ENCODE measurements at places on chromosomes 5 and 9.

- no peak for DNase-seq
Measured at GRCh38 chr9:108867116-108867515, 5.0 kb downstream of the ACTL7A start.

DNA sequence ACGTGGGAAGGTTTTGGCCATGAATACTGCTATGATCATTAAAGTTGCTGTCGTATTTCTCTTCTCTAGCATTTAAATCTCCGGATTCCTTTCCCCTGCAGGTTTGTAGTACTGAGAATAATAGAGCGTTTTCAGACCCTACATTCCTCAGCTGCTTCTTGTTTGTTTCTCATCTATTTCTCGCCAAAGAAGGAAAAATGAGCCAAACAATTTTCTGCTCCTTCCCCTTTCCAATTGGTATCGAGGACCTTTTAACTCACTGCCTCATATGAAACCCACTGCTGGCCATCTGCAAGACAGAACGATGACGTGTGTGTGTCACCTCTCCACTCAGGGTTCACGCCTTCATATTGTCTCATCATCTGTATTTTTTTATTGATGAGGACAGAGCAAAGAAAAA lies 689.4 kb upstream of the WWC1 start:
- no peak for DNase-seq

DNA sequence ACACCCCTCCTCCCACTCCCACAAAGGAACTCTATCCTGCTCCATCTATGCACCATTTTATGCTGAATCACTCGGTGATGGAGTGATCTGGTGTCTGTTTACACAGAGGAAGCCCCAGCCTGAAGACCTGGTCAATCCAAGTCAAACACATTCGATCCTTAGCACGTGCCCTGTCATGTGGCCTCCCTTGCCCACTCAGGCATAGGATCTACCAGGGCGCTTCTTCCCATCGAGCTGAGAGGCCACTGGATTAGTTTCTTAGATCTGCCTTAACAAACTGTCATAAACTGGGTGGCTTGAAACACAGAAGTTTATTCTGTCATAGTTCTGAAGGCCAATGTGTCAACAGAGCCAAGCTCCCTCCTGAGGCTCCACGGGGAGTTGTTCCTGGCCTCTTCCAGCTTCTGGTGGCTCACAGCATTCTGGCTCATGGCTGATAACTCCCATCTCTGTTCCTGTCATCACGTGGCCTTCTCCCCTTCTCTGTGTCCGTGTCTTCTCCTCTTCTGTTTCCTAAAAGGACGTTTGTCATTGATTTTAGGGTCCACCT lies 34.2 kb downstream of the FOXI1 start:
- DNase-seq = no peak

DNA sequence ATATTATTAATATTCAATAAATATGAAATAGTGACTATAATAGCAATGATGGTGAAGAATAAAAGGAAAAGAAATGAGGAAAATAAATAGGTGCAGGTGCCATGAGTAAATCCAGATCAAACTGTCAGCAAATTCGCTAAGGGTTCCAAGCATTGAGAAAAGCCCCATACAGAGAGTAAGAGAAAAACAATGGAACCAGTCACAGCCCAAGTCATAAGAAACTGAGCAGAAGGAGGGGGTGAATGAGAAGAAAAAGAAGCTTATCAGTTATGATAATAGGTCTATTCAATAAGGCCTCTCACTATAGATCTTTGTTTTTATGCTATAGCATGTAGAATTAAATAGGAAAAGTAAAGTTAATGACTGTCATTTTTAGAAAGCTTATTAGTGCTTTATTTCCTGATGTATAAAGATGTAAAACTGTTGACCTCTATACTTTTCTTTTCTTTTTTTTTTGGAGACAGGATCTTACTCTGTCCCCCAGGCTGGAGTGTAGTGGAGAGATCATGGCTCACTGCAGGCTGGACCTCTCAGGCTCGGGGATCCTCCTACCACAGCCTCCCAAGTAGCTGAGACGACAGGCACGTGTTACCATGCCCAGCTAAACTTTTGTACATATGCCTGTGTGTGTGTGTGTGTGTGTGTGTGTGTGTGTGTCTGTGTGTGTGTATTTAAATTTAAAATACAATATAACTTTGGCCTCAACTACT lies 72.4 kb downstream of the FYB1 start:
- DNase-seq = no peak

DNA sequence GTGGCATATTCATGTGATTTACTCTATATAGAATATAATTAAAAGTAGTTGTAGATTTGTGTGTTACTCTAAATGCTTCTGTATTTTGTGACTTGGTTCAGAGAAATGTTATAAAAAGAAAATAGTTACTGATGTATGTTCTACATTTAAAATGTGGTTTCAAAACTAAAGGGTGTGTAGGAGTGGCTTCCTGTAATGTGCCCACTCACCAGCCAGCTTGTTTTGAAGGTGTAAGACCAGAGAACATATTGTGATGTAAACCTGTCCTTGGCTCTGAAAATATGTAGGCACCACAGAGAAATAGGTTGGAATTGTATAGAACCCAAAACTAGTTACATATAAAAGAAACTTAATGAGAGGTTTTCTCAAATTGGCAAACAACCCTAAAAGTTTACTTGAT lies 51.2 kb upstream of the ARRDC3 start:
- no peak for DNase-seq

- peak; percentile 34 for DNase-seq
Measured at GRCh38 chr9:78130004-78130403, 98.4 kb upstream of the GNAQ start.

GRCh38 chr5:16980983-16981382 lies 44.9 kb upstream of the MYO10 start:
- DNase-seq = no peak

- DNase-seq = no peak
Measured at GRCh38 chr9:97636903-97637302, 3.3 kb downstream of the NCBP1 start.

DNA sequence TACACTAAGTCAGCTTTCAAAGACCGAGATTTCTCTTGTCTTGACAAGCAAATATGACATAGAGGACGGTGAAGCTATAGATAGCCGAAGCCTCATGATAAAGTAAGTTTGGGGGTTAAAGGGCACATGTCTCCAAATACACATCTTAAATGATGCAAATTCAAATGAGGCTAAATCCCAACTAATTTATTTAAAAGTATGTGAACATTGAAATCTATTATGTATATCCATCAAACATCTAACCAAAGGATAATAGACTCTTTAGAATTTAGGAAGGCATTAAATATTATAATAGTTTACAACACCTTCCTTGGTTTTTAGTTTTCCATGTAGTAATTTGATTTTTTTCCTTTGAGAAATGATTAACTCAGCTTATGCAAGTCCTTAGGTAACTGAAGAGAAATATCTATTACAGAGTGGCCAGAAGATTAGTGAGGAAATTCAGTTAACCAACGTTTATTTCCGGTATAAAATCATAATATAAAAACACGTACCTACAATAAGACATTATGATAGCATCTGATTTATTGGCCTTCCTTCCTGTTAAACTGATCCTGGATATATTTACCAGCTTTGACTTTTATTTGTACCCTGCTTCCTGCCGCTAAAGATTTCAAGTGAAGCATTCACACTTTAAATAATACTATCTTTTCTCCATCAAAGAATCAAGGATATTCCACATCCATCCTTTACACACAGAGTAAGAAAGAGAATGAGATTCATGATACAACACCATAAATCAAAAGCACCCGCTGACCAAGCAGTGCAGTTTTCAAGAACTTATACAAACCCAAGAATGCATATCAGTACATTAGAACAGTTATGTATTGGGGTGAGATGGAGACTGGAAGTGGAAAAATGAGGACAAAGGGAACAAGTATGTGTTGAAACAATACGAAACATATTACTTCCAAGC lies 31.9 kb upstream of the F2R start:
- no peak for DNase-seq

GRCh38 chr9:83792746-83793145 lies 24.8 kb downstream of the GKAP1 start:
- DNase-seq = no peak

- no peak for DNase-seq
Measured at GRCh38 chr5:164053123-164053522, 547.7 kb downstream of the MAT2B start.

DNA sequence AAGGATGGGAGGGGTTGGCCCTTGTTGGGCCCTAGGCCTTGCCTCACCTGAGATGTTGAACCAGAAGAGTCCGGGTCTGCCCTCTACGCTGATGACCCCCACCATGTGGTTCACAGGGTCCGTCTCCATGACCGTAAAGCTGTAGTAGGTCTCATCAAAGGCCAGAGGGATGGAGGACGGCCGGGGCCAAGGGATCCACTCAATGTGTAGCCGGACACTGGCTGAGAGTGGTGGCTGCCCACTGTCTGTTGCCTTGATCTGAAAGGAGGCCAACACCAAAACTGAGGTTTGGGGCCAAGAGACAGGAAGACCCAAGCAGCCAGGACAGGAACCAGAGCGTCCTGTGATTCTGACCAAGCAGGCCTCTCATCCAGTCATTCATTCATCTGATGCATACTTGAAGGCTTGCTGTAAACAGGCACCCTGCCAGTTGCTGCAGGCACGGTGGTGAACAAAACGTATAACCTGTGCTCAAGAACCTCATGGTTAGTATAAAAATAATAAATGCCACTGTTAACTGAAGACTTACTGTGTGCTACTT lies 37.9 kb downstream of the FAT2 start:
- DNase-seq = no peak

DNA sequence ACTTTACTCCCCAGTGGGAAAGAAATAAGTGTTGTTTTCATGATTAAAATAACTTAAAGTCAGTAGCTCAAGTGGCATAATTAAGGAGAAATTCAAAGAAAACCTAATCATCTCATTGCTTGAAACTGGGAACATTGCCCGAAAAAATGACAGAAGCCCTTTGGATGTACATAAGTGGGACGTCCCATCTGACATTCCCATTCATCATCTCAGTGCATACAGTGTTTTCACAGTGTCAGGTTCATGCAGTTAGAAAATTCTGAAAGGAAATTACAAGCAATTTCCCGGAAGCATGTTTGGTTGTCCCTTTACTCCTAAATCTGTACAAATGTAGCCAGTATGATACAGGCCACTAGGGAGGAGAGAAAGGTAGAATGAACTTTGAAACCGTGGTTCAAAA lies 95.6 kb downstream of the ADAMTS16 start:
- no peak for DNase-seq

DNA sequence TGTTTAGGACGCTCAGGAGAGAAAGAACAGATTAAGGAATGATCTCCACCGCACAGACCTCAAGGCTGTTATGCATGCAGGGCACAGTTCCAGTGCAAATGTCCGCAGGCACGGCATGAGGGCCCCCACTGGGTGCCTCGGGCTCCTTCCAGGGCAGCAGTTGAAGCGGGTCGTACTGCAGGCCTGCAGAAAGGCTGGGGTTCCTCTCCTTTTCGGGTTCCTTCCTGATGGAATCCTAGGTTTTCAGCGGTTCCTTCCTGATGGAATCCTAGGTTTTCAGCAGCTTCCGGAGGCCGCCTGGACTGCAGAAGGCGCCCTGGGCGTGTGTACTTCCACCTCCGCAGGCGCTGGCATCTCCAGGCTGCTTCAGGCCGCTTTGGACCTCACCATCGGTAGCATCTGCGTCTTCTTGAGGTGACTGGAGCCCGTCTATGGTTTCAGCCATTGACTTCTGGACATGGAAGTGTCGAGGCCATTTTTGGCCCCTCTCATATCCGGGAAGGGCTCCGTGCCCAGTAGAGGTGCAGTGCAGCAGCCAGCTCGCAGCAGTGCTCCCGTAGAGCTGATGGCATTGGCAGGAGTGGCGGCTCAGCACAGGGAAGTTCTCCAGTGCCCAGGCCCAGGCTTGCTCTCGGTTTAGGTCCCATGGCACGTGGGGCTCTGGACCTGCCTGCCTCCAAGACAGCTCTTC lies 5.6 kb upstream of the MGAT4B start:
- DNase-seq = no peak

DNA sequence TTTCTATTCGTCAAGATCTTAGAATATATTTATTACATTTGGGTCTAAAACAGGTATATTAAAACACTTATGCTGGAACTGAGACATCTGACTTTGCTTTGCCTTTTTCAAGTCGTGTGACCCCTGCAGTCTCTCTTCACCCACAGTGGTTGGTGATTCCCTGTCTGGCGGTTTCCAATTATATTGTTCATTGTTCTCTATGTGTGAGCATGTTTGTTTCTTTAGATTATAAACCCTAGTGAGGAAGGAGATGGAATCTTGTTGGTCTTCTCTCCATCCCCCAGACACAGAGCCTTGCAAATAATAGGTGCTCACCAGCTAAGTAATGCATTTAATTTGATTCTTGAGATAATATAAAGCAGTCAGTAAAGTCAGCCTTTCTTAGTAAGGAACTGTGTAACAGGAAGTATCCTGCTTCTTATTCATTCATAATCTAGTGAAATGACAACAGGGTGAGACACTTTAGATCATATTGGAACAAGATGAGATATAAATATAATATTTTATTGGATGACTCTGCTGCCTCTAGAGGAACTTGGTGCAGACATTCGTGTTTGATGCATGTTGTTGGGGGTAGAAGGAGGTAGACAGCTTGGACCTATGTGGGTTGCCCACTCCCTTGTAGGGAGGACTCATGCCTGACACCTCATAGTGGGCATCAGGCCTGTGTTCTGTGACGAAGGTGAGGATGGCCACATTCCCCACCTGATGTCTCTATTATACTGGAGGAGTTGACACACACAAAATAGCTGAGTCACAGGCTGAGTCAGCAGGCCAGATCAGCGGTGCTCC lies 88.1 kb downstream of the FGF1 start:
- peak; percentile 48 for DNase-seq

DNA sequence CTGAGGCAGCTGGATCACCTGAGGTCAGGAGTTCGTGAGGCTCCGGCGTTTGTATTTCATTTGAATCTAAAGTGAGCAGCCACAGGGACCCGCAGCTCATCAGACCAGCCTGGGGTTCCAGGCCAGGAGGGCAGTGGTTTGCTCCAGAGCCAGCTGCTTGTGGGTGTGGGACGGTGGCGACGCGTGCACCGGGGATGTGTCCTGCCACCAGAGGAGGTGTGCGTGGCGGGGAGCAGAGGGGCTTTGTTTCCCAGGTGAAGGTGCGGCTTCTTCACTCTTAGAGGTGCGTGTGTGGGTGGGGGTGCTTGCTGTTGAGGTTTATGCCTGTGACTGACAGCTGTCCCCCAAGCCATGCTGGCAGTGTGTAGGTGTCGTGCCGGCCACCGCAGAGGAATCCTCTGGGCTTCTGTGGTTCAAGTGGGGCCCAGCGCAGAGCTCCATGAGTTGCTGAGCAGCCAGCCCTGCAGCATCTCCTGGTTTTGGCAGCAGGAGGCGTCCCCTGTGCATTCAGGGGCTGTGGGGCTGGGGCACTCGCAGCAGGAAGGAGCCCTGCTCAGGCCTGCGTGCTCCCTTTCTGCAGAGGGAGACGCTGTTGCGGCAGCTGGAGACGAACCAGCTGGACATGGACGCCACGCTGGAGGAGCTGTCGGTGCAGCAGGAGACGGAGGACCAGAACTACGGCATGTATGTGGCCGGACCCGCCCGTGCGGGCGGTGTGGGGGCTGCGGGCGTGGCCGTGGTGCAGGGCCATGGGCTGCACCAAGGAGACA lies 6.9 kb upstream of the AJM1 start:
- no peak for DNase-seq
